ENCODE measurements at places on chromosomes 6 and 20. TPM values are rescaled to one million over a fixed set of nuclear protein-coding genes. Genes with fewer than 3 reads are reported as not detected.

DNA sequence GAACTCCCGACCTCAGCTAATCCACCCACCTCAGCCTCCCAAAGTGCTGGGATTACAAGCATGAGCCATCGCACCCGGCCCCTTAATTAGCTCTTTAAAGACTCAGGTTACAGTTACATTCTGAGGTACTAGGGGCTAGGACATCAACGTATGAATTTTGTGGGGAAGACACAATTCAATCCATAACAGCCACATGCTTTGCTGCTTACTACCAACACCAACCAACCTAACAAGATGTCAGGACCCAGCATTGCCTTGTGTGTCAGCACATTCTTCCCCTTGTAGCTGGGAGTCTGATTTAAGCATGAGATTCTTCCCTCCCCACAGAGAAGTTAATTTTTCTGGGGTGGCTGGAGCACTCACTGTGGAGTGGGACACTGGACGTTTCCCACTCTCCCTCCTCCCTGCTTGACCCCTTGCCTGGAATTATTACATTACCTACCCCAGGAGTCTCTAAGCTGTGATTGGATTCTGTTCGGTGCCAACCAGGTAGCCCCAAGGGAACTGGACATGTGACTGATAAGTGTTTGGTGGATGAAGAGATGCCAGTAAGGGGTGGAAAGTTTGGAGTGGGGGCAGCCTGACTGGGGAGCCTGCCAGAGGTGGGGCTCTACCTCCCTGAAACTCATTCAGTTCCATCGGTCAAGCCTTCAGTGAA, 5.6 kb upstream of the PXMP4 start:
- no peak for DNase-seq

Gene HMGCLL1
- total RNA-seq = not detected

Gene AHI1
- 4.7 TPM for total RNA-seq

DNA sequence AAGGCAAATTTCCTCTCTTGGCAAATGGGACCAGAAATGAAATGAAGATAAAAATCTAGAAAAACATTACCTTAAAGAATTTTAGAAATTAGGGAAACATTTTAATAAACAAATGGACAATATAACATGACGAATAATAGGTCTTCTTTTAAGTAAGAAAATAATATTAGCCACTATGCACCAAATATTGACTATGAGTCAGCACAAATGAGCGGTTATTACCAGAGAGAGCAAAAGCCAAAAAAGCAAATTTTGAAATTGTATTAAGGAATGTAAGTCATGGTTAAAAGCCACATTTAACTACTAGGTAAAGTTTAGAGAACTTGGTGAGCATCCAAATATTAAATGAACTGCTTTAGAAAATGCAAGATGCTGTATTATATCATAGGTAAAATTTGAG, 376.6 kb upstream of the JAG1 start:
- DNase-seq = no peak

DNA sequence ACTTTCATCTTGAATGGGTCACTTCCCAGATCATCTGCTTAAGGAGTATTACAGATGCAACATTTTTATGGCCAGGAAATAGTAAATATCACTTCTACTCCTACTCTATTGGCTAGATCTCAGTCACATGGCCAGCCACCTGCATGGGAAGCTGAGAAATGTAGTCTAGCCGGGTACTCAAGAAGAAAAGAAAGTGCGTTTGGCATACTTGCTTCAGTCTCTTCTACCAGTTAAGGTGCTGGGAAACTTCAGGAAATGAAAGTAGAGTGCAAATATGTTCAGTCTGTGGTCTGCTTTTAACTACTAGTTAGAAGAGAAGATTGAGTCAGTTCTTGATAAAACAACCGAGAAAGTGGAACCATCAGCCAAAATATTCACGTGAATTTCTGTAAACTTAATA, 129.2 kb downstream of the PDSS2 start:
- DNase-seq = no peak
